Osteocyte (in vitro differentiated cells): ENCODE measurements at places on chromosomes 5 and 9. TPM values are rescaled to one million over a fixed set of nuclear protein-coding genes. Genes with fewer than 3 reads are reported as not detected.

The MARCOL gene
- total RNA-seq: not detected in 2 replicates

GRCh38 chr5:86565197-86565789, 52.4 kb upstream of the COX7C start:
- no peak for DNase-seq
- no peaks in the 10 kb centered on the region for H3K4me1 ChIP-seq
- H3K4me3 ChIP-seq: no peak overlapping the region
- H3K36me3 ChIP-seq: no peaks in the 10 kb centered on the region
- peaks cover 5% of the 10 kb centered on the region for H3K27me3 ChIP-seq
- no peak overlapping the region for H3K27ac ChIP-seq

The VCP gene
- 254 and 268 TPM in 2 replicates for total RNA-seq

GRCh38 chr5:121151534-121151933, 687.4 kb downstream of the PRR16 start:
- no peaks in the 10 kb centered on the region for H3K36me3 ChIP-seq
- no peak for DNase-seq
- no peaks in the 10 kb centered on the region for H3K4me1 ChIP-seq
- no peak overlapping the region for H3K27ac ChIP-seq

The ROR2 gene
- 43.0 and 48.2 TPM in 2 replicates for total RNA-seq

GRCh38 chr5:40413743-40414142, 266.0 kb upstream of the PTGER4 start:
- H3K27me3 ChIP-seq: no peaks in the 10 kb centered on the region
- no peak overlapping the region for H3K4me3 ChIP-seq
- H3K36me3 ChIP-seq: no peaks in the 10 kb centered on the region
